ENCODE measurements at places on chromosomes 1 and 21.

GRCh38 chr1:234743791-234744611 lies 134.0 kb upstream of the IRF2BP2 start:
- DNase-seq, result no peak

DNA sequence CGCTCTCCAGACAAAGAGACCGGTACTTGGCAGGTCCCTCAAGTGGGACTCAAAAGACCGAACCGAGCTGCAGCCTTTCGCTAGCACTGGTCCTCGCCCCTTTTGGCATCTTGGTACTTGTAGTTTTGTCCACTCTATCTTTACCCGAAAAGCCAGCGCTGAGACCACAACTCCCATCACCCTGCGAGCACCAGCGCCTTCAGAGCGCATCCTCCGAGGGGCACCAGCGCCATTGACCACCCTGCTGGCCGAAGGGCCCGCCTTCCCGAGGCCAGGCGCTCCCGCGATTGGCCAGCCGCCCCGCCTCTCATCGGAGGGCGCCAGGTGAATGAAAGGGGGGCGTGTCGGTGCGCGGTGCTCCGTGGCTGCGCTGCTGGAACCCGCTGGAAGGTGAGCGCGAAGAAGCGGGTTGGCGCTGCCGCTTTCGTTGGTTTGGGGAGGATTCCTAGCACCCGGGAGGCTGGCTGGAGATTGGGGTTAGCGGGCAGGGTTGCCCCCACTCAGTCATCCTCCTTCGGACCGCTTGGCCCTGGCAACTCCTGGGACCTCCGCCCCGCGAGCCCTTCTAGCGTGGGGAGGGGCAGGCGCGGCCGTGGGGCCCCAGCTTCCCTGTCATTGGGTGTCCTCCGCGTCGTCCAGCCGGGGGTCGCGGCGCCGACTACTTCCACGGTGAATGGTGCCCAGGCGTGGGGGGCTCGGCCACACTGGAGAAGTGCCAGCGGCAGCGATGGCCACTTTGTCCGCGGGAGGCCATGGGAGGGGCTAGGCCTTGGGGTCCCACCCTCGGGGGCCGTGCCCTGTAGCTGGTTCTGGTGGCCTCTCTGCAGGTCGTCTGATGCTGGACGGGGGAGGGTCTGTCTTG lies at the start of gene ZBTB8B:
Gene ZBTB8B, plus strand, starts transcription at position 357 of the 862 bp plus-strand sequence. CDS start 5,553 bp downstream, outside the sequence.
- no peak for DNase-seq

- no peak for DNase-seq
These were observed 24.4 kb downstream of the SLC66A1 start for GRCh38 chr1:19336543-19336942.

DNA sequence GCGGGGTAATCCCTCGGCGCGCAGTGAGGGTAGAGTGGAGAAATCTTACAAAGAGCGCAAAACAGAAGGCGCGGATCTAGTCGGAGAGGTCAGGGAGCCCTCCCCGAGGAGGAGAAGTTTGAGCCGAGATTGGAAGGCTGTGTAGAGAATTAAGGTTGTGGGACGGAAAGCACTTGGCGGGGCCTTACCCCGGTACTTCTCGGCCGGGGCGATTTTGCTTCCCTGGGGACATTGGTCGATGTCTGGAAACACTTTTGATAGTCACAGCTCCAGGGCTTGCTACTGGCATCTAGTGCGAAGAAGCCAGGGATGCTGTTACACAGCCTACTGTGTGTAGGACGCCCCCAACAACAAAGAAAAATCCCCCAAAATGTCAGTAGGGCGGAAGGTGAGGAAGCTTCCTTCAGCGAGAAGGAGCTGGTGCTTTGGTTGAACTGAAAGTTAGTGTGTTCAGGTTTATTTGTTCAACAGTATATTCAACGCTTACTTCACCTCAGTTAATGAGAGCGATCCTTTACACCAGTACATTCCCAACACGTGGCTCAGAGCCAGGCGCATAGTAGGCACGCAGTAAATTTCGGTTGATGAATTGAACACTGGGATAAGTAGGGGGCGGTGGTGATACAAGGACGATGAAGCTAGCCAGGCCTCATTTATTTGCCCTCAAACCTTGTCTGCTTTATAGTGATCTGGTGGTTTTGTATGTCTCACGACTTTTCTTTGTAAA lies 807 bp downstream of the CEP85 start:
- DNase-seq, result no peak

- DNase-seq, result no peak
These were observed 4.4 kb downstream of the S100A8 start for GRCh38 chr1:153386500-153386901.

GRCh38 chr1:109201123-109201703 lies 12.5 kb upstream of the SARS1 start:
- no peak for DNase-seq

DNA sequence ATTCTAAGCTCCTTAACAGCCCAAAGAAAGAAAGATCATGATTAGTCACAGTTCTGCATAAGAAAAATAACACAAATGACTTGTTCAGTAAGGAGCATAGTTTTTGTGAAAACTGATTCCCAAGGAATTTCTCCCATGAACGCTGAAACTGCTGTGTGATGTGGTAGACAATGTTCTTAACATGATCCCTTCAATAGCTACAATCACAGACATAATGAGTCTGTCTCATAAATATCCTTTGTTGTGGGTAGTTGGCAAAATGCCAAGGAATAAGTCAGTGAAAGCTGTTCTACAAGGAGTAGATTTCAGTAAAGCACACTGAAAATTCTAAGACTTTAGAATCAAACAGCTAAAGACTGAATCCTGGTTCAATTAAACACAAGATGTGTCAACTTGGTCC lies 404.8 kb downstream of the HLX start:
- DNase-seq, result no peak

- DNase-seq, result no peak
These were observed 69.3 kb downstream of the SKI start for GRCh38 chr1:2297246-2298011.

DNA sequence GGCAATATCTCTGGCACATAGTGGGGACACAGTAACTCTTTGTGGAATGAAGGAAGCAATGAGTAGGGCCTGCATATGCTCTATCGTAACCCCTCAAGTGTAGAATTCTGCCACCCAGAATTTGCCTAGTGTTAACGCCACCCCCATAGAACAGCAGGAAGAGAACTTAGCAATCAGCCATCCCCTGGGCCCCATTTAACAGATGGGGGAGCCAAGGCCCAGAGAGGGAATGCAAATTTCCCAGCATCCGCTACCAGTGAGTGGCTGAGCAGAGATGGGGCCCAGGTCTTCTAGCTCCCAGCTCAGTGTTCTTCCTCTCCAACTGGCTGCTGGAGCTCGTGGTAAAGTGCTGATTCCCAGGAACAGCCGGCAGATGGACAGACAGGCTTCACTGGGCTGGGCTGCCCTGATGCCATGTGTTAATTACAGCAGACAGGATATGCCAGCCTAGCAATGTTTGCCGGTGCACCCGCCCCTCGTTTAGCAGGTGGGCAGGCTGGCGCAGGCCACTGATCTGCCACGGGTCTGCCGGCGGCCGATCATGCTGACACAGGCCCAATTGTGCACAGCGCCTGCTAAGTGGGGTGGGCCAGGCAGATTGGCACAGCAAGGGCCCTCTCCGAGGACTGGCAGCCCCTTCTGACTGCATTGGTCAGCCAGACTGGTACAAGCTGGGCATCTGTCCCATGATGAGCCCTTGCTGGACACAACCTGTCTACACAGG lies 171.9 kb downstream of the IGSF21 start:
- DNase-seq, result no peak

- DNase-seq, result no peak
These were observed 1.4 kb upstream of the EVI5 start for GRCh38 chr1:92786111-92786901.

DNA sequence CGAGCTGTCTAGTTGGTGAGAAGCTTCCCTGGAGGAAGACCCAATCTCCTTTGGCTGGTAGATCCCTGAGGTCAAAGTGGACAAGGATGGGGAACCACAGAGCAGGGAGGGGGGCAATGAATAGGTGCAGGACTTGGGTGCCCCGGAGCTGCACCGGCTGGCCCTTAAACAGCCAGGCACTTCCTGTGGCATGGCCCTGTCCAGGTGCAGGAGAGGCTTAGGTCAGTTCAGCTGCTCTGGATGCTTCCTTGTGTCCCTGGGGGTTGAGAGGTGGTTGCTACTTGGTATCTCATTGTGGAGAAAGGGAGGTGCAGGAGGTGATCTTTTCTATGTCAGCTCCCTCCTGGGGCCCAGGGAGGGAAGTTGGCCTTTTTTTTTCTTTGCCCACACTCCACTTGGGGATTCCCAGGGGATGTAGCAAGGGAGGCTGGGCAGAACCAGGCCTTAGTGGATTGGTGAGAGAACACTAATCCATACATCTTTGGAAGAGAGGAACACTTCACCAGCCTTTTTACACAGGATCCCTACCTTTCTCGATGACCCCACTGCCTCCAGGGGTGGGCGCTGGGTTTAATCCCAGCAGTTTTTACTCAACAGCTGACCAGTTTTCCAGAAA lies 1.2 kb upstream of the ST3GAL3 start:
- no peak for DNase-seq

DNA sequence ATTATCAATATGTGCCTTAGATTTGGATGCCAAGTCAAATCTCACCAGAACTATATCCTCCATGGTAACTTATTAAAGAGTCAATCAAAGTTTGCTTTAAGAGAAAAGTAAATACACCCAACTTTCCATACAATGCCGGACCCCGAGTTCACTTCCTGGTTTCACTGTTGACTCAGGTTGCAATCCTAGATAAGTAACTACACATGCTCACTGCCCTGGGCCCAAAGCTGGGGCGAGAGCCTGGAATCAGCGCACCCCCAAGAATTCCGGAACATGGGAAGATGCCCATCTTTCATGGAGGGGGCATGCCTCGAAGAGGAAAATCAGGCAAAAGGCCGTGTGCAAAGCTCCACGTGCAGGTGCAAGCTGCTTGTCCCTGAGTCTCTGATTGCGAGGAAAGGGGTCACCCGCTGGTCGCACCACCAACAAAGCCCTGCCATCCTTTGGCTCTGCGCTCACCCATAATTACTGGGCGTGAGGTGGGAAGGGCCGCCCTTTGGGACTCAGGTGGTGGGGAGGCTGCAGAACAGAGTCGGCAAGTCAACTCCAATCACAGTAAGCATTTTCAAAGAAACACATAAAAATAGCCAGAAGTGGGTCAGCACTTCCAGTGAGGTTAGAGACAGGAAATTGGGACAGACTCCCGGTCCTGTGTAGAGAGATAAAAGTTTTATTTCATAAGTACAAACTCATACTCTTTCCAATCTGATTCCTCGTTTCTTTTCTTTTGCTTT lies 167.7 kb downstream of the TOMM20 start:
- DNase-seq, result no peak

GRCh38 chr1:209389258-209389657 lies 194.3 kb upstream of the CAMK1G start:
- no peak for DNase-seq

DNA sequence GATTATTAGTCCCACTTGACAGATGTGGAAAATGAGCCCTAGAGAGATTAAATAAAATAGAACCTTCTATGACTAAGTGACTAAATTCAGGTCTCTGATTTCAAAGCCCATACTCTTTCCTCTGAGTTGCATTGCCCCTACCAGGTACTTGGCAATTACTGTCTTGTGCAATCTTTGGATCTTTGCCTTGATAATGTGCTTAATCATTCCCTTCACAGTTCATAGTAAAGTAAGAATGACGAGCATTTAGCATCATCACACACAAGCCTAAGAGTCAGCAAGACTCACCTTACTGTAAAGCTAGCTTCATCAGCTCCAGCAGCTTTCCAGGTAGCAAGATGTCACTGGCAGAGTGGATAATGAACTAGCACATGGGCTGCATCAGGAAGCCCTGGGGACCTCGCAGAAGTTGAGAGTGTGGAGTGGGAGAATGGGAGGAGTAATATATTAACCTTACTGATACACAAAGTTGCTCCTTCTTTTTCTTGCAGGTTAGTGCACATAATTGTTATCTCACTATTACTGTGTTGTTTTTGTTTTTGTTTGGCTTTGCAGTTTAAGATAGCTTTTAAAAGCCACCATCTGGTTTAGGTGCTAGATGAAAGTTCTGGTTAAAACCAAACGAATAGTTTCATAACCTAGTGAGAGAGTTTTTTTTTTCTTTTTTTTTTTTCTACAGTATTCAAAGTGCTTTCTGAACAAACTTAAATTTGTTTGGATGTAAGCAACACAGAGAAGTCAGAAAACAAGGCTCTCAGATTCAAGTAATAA lies 71.8 kb downstream of the PBX1 start:
- DNase-seq, result no peak

GRCh38 chr1:38487396-38487795 lies 372.2 kb downstream of the RRAGC start:
- DNase-seq, result no peak

- DNase-seq, result no peak
These were observed 21.3 kb upstream of the ZMYM4 start for GRCh38 chr1:35247256-35247655.

DNA sequence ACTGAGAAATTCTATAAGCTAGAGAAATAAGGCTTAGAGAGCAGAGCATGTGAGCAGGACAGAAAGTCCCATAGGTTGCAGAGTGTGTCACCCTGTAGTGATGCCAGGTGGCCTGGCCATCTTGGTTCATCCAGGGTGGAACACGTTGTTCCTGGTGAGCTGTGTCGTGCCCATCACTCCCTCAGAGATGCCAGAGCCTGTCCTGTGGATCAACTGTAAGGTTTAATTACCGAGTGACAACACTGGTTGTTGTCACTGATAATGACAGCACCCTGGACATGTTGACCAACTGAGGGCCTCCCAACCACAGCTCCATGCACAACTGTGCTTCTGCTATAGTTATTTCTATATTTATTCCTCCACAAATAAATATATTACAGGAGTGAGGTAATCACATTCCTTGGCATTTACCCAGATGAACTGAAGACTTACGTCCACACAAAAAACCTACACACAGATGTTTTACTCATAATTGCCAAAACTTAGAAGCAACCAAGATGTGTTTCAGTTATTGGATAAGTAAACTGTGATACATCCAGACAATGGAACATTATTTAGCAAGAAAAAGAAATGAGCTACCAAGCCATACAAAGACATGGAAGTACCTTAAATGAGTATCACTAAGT lies 6.2 kb downstream of the C1orf198 start:
- no peak for DNase-seq

DNA sequence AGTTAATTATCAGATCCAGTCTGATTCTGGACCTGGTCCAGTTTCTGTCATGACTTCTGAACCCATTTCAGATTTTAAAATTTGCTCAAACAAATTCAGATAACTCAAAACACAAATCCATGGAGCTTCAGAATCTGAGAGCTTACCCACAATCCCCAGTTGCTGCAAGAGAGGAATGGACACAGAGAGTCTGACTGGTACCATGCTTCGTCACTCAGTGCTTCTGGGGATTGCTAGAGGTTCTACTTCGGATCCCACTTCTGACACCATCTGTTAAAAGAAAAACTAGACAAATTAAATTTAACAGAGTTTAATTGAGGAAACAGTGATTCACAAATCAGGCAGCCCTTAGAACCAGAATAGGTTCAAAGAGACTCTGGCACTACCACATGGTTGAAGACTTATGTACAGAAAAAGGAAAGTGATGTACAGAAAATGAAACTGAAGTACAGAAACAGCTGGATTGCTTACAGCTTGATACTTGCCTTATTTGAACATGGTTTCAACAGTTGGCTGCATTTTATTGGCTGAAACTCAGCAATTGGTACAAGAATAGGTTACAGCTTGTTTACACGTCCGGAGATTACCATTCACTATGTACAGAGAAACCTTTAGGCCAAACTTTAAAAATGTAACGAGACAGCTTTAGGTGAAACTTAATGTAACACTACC lies 60.7 kb upstream of the TEKT2 start:
- DNase-seq, result no peak

All from activated CD4-positive, CD25-positive, alpha-beta regulatory T cell (primary cell).